ENCODE measurements at places on chromosomes 16 and 17.

DNA sequence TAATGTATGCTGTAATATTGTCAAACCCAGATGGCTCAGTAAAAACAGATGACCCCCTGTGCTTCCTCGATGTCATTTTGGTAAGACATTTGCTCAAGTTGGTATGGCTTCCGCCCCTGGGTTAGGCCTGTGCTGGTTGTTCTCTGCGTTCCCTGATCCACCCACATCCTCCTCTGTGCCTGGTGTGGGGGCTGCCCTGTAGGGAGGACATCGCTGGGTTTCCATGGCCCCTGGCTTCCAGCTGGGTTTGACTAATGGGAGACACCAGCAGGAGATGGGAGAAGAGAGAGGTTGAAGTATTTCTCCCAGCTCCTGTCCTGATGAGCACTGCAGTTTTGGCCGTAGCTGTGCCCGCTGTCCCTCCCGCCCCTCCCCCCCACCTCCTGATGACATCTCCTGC is 4.4 kb upstream of the MFAP4 start:
- no peak for DNase-seq

DNA sequence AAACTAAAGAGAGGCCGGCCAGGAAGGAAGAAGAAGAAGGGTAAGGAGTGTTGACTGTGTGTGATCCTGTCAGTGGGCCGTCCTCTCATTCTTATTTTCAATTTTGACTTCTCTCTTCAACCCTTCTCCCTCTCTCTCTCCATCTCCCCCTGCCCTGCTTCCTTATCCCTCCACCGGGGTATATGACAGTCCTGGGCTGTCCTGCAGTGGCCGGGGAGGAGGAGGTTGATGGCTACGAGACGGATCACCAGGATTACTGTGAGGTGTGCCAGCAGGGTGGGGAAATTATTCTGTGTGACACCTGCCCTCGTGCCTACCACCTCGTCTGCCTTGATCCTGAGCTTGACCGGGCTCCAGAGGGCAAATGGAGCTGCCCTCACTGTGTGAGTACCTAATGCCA is 5.6 kb downstream of the CHD3 start:
- DNase-seq, result no peak

DNA sequence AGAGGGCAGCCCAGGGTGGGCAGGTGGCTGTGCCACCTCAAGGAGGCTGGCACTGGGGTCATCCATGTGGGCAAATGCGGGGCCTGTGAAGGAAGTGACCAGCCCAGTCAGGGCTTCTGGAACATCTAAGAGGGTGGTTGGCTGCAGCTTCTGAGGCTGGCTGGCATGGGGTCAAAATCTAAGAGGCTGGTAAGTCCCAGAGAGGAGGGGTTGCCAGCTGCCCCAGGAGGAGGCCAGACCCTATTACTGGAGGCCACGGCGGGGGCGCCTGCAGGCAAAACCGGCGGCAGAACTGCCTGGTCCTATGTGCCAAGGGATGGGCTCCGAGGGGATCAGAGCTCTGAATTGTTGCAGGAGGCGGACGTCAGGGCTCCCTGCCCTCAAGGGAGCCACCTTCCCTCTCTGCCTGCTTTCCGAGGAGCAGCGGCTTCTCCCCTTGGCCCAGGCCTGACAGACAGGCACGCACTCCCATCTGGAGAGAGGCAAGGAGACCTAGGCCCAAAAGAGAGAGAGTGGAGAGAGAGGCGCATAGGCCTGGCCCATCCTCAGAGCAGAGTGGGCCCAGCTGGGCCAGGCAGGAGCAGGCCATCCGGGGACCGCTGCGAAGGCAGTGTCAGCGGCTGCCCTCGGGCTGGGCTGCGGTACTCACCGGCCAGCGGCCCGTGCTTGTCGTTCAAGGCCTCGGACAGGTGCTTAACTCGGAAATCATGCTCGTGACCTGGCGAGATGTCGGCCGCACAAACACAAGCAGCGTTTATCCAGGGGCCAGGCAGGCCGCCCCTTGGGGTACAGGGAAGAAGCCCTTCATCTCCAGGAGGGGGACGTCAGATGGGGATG is 10.9 kb downstream of the ZACN start:
- DNase-seq, result no peak

GRCh38 chr16:56372013-56372634 is 53.2 kb downstream of the AMFR start:
- no peak for DNase-seq

DNA sequence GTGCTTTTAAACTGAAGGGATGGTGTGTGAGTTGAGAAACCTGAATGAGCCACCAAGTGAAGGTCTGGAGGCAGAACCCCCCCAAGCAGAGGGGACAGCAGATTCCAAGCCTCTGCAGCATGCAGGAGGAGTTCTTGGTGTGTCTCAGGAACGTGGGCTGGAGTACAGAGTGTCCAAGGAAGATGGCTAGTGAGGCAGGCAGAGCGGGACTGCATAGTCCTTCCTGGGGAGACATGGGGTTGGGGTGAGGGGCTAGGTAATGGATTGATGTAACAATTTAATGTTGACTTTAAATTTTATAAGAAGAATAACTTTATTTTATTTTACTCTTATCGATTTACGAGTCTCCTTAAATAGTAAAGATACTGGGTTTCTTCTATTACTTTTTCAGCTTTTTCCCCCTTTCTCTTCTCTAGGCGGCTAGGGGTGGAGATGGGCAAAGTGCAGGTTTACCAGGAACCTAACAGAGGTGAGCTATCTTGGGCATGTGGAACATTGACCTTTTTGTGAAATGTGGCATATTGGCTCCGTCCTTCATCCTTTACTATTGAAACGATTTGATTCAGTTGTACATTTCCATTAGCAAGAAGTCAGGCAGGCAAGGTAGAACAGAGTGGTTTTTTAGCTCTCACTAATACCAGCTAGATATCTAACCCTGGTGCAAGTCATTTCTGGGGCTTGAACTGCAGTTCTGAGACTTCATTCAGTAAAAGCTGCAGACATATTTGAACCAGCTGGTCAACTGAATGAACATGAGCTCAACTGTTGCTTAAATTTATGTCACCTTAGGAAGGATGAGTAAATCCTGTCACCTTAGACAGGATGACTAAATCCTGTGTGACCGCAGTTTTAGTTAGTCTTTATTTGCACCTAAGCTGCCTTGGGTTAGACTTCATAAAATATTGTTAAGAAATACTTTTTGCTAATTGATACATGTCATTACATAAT is 9.2 kb downstream of the PRPSAP2 start:
- DNase-seq, result no peak

GRCh38 chr17:1880851-1881630 is 51.2 kb downstream of the RPA1 start:
- no peak for DNase-seq
